ENCODE measurements at places on chromosomes 6 and 20.

- no peak for DNase-seq
These were observed 63.3 kb downstream of the TOX2 start for GRCh38 chr20:43977962-43978361.

DNA sequence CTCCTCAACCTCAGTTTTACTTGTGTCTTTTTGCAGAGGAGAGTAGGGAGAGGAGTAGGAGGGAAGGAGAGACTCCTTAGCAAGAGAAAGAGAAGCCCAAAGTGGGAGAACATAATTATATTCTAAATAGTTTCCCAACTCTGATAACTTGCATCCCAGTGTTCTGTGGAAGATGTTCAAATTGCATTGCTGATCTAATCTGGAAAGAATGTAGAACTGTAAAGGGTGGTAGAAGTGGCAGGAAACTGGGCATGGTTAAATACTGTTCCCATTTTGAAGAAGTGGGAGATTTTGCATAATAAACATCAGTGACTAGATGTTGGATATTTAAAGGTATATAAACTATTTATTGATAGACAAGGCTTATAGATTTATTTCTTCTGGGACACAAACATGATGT is 42.6 kb upstream of the HMGN3 start:
- no peak for DNase-seq

DNA sequence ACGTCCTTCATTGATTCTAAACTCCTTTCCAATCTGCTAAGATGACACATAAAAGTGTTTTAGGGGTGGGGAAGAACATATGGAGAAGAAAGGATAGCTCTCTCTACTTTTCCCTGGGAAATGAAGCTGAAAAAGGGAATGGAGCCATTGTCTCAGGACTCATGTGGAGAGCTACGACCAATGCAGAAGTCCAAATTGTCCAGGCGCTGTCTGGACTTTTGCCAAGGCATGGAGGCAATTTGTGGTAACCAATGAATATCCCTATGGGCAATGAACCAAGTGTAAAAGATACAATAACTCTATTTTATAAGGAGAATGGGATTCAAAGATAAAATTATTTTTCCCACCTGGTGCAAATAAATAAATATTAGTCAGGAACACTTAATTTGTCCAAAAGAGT is 16.1 kb downstream of the FBXL4 start:
- DNase-seq = no peak

- no peak for DNase-seq
These were observed 86.9 kb downstream of the SLC22A23 start for GRCh38 chr6:3369985-3370360.

DNA sequence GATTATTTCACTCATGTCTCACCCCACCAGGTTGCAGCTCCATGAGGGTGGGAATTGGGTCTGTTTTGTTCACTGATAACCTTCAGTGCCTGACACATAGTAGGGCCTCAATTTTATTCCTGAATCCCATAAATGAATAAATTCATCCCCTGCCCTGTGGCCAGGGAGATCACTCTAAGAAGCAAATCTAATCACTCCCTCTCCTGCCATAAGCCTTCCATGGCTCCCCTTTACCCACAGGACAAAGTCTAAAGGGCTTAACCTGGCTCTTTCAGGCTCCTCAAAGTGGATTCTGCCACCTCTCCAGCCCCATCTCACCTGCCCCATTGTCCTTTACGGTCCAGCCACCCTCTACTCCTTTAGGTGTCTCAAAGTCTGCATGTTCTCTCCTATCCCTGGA is 141.8 kb upstream of the PTPN1 start:
- DNase-seq = no peak

DNA sequence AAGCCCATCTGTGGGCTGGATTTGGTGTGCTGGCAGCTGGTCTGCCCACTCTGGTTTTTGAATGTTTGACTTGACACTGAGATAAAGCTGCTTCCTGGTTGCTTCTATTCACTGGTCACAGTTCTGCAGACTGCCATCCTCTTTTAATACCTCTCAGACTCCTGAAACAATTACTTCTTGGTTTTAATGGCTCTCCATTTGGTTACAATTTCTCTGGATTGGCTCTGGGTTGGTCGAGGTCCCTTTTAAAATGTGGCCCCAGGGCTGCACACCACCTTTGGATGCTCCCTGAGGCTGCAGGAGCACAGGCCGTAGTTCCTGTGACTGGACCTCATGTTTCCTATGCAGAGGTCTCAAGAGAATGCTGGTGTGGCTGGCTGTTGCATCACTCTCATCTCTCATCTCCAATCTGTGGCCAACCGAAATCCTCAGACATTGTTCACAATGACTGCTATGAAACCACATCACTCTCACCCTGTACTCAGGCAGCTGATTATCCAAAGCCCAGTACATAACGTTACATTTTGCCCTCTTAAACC is 98.5 kb downstream of the INSM1 start:
- no peak for DNase-seq

- DNase-seq = no peak
These were observed 1.9 kb downstream of the TAB2 start for GRCh38 chr6:149319422-149319821.

GRCh38 chr6:27139756-27140579 is 107.5 kb upstream of the PRSS16 start:
- DNase-seq = no peak

GRCh38 chr20:2713285-2713684 is 20.7 kb downstream of the EBF4 start:
- DNase-seq = no peak

DNA sequence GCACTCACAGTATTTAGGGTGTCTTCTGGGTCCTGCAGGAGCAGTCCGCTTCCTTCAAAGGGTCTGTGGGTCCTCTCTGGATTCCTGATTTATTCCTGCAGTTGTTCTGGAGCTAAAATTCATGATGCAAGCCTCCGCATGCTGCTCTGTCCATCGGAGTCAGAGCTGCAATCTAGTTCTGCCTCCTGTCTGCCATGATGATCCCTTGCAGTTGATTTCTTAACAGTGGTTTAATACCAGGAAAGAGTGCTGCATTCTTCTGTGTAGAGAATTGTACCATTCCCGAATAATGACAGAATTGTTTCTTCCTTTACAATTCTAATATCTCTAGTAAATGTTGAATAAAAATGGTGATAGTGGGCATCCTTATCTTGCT is 72.0 kb upstream of the B3GAT2 start:
- DNase-seq = no peak

DNA sequence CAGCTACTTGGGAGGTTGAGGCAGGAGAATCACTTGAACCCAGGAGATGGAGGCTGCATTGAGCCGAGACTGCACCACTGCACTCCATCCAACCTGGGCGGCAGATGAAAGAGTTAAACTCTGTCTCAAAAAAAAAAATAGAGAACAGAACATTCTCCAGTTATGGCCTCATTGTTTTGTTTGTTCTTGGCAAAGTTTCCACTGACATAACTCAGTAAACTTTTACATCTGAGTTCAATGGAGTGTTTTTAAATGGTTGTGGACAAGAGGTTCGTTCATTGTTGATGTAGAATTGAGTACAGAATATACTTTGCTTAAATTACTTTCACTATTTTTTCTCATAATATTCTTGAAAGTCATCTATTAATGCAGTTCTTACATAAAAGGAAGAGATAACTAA is 42.2 kb upstream of the IFNGR1 start:
- no peak for DNase-seq

GRCh38 chr6:137953761-137954160 is 86.7 kb downstream of the TNFAIP3 start:
- no peak for DNase-seq

DNA sequence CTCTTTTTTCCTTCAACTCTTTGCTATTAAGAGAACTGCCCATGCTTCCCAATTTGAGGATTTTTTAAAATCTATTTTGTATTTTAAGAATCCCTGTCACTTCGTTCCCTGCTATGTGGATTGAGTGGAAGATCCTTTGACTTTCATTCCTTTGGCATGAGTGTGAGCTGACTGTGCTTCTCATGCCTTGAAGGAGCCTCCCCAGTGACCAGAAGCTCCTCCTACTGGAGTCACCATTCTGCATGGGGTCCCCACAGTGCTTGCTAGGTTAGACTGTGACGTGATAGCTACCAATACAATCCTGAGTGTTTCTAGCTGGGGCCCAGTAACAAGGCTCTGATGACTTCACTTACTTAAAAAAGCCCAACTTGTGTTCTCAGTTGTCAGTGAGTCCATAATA is 104.4 kb upstream of the LAMP5 start:
- DNase-seq = no peak

GRCh38 chr6:20159781-20160540 is 52.3 kb downstream of the MBOAT1 start:
- DNase-seq = no peak

Data from PC-9 (cell line).